Activated CD4-positive, CD25-positive, alpha-beta regulatory T cell treated with anti-CD3 and anti-CD28 coated beads, Interleukin-2, amount 50 U/mL, for 16 hours (primary cell): ENCODE measurements at places on chromosomes 7 and 10.

DNA sequence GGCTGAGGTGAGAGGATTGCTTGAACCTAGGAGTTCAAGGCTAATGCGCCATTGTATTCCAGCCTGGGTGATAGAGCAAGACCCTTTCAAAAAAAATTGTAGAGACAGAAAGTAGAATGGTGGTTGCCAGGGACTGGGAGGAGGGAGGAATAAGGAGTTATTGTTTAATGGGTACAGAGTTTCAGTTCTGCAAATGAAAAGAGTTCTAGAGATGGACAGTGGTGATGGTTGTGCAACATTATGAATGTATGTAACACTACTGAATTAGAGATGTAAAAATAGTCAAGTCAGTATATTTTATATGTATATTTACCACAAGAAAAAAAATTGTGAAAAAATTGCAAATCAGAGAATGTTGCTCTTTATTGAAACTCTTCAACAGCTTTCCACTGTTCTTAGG is 266.5 kb upstream of the NPY start:
- no peak for DNase-seq

- no peak for DNase-seq
Measured at GRCh38 chr10:103739039-103739764, 116.2 kb downstream of the SH3PXD2A start.

DNA sequence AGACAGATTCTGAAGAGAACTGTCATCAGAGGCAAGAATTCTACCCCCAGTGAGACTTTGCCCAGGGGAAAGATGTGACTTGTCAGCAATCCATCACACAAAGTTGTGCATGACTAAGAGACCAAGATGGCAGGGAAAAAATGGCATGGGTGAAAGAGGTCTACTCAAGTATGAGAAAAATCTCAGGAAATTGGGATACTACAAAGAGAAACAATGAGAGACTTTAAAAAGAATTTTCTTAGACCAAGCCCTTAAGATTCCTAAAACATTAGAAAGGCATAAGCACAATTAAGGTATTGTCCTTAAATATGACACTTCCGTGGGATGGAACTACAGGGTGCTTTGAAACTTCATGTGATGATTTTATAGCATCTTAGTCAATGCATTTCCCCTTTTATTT is 45.6 kb upstream of the PDE1C start:
- DNase-seq: no peak

DNA sequence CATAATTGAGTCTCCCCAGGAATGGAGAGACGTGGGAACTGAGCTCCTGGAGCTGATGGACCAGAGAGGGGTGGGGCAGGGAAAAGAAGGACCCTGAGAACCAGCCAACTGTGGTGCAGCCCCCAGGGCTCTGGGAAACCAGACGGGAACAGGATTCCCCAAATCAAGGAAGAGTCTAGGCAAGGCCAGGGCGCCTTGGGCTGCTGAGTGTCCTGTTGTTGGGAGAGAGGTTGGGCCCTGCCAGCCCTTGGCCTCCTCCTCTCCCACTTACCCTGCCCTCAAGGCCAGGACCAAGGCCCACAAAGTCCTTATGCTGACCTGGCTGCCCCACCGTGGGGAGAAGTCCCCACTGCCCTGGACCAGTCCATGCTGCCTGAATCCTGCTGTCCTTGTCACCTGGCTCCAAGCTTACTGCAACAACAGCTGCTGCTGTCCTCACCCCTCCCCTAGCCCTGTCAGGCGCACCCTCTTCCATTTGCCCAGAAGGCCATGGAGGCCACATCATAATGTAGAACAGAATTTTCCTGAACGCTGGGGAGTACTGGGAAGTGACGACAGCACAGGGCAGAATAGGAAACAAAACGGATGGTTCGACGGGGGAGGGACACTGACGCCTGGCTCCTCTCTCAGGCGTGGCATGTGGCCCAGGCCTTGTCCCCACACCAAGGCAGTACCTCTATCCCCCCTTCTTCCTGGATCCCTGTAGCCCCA is 132.9 kb upstream of the ZMIZ1 start:
- DNase-seq: no peak

DNA sequence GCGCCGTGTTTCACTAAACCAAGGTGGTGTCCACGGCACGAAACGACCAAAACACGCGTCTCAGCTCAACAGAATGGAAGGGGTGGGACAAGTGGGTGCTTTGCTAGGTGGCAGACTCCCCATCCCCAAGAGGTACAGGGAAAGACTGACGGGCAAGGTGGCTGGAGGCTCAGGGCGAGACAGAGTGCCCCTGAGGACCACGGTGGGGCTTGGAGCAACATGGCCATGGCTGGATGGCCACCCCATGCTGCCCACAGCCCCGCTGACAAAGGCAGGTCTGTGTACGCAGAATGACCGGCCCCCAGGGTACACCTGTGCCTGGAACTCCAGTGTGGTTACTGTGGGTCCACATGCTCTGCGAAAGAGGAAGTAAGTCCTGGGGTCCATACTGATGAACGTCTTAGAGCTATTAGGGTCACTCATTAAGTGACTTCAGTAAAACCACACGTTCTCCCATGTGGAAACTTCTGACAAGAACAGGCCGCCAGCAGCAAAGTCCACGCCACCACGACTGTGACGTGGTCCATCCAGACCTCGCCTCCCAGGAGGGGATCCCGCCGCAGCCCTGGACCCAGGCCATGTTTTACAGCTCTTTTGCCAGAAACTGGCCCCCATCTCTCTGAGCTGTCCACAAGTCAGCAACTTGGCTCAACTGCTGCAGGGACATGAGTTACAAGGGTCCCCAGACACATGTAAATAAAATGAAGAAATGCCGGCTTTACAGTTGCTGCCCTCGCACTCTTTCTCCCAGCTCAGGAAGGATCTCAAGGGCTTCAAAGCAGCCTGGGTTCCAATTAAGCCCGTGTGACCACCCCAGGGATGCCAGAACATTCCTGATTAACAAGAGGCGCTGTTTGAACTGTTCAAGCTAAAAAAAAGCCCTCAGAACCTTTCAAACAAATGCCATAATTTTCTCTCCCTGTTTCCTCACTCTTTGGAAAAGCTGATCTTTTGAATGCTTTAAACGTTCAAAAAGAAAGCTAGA is 66.8 kb downstream of the MAD1L1 start:
- no peak for DNase-seq

DNA sequence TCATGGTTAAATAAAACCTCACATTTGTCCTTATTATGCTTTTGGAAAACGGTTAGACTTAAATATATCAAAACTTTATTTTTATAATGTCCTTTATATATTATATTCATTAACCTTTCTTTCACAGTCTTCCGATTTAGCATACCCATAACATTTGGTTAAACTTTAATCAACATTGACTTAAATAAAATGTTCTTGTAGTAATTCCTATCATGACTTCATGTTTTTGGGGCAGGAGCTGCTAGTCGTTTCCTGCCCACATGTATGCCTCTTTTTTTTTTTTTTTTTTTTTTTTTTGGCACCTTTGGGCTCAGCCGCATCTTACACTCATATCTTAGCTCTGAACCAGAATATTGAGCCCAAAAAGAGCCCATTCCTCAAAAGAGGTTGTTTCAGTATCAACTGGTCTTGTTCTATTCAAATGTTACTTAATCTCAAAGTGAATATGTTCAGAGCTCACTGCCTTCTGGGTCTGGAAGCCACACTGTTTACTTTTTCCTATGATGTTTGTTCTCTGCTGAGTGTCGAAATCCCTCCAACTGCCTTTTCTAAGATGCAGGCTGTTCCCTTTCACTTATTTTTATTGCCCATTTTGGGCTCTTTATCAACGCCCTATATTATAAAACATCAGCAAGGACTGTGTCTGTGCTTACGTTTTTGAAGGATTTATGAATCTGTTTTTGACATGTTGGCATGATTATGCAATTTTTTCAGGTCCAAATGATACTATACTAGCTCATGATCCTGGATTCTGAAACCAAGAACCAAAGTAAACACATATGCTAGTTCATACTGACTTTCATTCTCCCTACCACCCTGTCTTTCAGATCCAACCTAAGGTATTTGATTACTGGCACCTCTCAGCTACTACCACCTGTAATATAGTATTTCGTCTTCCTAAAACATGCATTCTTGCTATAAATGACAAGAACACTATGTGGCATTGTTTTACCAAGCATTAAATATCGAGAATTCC is 914.4 kb downstream of the PCDH15 start:
- no peak for DNase-seq

DNA sequence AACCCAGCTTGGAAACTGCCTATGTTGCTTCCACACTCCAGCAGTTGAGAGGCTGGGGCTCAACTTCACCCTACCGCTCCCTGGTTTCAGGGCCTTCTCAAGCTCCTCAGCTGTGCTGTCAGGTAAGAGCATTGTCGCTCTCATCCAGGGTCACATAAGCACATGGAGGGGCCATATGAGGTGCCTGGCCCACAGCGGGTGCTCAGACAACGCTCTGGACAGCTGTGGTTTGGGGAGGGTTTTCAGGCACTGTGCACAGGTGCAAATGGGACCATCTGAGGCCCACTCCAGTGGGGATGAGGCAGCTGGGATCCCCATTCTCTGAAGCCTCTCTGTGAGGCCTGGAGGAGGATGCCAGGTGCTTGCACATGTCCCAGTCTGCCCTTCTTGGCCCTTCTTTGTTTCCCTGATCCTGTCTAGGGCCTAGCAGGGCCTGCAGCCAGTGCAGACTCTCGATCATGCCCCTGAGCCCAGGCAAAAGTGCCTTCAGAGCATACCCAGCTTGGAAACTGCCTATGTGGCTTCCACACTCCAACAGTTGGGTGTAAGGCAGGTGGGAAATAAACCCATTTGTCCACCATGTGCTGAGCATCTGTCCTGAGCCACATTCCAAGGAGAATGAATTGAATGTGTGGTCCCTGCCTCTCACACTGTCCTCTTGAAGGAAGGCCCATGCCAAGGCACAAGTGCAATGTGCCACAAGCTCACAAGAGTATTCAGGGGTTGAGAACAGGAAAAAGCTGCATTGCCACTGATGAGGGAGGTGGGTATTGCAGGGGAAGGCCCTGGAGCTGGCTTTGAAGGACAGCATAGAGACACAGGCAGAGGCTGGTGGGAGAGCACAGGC is 40.3 kb downstream of the VSTM4 start:
- DNase-seq: no peak

- DNase-seq: no peak
Measured at GRCh38 chr7:98978672-98979071, 100.3 kb downstream of the TRRAP start.

DNA sequence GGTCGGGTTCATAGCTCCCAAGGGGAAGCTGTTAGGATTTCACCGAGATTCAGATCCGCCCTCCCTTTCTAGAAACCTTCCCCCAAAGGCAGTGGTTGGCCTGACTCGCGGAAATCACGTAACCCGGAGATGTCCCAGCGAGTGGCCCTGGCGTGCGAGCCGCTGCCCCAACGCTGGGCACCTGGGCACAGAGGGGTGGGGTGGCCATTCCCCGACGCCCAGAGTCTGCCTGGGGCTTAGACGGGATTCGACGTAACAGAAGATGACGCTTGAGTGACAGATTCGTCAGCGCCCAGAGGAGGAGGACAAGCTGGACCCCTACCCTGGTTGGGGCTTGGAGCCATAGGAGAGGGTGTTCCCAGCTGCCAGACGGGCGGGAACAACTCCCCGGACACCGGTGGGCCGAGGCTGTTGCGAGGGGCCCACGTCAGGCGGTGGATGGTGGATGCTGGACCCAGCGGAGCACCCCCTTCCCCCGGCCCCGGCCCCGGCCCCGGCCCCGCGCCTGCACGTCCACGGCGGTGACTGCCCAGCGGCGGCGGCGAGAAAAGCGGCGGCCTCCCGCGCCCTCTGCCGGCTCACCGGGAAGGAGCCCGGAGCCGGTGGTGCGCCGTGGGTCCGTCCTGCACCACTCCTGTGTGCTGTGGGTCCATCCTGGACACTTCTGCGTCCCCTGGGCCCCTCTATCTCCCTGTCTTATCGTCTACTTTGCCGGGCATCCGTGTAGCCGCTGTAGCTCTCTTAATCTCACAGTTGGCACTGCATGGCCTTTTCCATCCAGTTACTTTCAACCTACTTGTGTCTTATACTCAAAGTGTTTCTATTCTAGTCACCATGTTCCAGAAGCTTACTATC is 35.4 kb upstream of the KNDC1 start:
- no peak for DNase-seq

GRCh38 chr10:35690534-35690933 is 48.4 kb upstream of the FZD8 start:
- no peak for DNase-seq

DNA sequence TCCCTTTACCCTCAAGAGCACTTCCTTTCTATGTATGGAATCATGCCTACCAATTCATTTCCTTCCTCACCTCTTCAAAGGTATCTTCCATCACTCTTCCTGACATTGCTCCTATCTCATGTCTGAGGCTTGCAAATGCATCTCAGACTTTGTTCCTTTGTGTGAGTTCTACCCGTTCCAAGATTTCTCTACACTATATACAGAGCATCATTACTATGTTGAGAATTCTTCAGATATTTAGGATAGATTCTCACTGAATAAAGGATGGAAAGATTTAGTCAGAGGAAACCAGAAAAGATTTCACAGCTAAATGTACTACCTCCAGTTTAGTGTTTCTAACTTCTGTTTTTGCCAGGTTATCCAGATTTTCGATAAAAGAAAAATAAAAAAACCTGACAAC is 462.7 kb downstream of the PHTF2 start:
- no peak for DNase-seq

DNA sequence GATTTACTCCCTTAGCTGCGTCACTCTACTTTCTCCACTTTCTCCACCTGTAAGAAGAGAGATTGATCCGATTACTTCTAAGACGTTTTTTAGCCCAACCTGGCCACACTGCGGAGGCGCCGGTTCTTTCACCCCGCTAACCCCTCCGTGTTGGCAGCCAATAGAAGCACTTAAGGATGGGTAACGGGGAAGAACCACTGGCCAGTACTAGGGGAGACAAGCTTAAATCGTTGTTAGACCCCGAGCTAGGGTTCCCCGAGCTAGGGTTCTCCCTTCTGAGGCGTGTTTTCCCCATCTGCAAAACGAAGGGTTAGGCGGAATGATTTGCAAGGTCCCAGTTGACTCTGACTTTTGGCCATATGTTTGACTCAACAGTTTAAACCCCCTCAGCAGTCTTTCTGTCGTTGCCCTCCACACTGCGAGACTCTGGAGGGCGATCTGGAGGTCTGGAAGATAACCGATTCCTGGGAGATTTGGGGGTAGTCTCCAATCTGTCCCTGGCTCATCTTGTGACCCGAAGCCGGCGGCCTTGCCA is 644 bp downstream of the UMAD1 start:
- peak; percentile 15 for DNase-seq

- no peak for DNase-seq
Measured at GRCh38 chr7:41085244-41085643, 617.6 kb downstream of the INHBA start.
